Uterus (tissue), 4 donors: ENCODE measurements at places on chromosomes 11 and 22. TPM values are rescaled to one million over a fixed set of nuclear protein-coding genes. Genes with fewer than 3 reads are reported as not detected.

GRCh38 chr11:79422866-79423265, 18.0 kb downstream of the TENM4 start:
- no peak for DNase-seq

Gene CHCHD10
- total RNA-seq, result 21.0 TPM

- peak; percentile 11 for DNase-seq
Observed at GRCh38 chr22:38347944-38348750, 30.9 kb upstream of the CSNK1E start.

GRCh38 chr11:77726524-77726923, 88.9 kb upstream of the CLNS1A start:
- no peak for DNase-seq

- no peak for DNase-seq
Observed at GRCh38 chr22:49297871-49298721, 529.6 kb downstream of the BRD1 start.

- no peak for DNase-seq
Observed at GRCh38 chr22:21026783-21027692, 5.3 kb downstream of the SLC7A4 start.

- peak; percentile 87 for DNase-seq
Observed at GRCh38 chr11:76721755-76722677, 51.5 kb upstream of the LRRC32 start.

DNA sequence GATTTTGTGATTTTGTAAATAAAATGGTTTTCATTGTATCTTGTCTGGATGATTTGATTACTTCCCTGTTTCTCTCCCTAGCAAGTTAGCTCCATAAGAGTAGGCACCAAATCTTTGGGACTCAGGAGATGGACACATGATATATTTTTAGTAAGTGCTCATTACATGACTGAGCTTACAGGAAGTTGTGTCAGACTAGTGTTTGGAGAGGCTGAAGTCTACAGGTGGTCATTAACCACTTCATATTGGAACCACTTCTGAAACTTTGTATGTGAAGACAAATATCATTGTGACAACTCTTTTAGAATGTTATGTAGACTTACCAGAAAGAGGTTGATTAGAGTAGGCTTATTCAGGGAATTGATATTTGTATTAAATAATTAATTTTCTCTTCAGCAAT, 19.1 kb downstream of the ARHGAP42 start:
- DNase-seq, result no peak

GRCh38 chr11:127445476-127445875, 444.9 kb upstream of the KIRREL3 start:
- no peak for DNase-seq

Gene DDTL
- 0.26 TPM for total RNA-seq

Gene CDKN1C
- 62.6 TPM for total RNA-seq

Gene CASP5
- total RNA-seq, result not detected

Gene DAGLA
- total RNA-seq, result 3.4 TPM

- DNase-seq, result no peak
Observed at GRCh38 chr11:59706518-59707285, 6.9 kb downstream of the OR10V1 start.

DNA sequence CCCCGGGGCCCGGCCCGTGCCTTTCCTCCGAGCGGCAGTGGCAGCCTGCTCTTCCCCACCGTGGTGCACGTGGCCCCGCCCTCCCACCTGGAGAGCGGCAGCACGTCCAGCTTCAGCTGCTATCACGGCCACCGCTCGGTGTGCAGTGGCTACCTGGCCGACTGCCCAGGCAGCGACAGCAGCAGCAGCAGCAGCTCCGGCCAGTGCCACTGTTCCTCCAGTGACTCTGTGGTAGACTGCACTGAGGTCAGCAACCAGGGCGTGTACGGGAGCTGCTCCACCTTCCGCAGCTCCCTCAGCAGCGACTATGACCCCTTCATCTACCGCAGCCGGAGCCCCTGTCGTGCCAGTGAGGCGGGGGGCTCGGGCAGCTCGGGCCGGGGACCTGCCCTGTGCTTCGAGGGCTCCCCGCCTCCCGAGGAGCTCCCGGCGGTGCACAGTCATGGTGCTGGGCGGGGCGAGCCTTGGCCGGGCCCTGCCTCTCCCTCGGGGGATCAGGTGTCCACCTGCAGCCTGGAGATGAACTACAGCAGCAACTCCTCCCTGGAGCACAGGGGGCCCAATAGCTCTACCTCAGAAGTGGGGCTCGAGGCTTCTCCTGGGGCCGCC, 11.9 kb downstream of the C22orf31 start:
- DNase-seq, result no peak

DNA sequence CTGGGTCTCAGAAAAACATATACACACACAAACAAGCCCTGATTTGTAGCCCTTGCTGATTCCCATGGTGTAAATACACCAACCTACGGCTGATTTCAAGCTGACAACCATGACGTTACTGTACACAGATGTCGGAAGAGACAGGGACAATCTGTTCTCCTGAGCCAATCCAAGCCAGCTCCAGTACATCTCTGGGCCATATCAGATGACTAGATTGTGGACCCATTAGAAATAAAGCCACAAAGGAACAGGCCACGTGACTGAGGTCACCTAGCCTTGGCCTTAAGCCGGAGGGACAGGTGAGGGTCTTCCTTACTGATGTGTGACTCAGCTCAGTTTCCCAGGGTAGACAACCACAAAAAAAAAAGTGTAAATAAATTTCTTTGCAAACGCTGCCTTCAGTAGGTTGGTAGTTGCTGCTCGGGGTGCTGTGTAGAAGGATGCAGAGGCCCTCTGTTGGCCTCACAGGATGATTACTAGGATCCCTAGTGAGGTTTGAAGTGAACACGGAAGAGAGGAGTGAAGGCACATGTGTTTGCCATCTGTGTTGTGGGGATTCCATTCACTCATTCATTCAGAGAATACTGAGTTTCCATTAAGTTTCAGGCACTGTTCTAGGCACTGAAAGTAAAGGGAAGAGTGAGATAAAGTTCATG, 99.0 kb upstream of the LARGE1 start:
- DNase-seq, result no peak

Gene PANX1
- 4.1 TPM for total RNA-seq

GRCh38 chr11:108985945-108986279, 321.0 kb downstream of the DDX10 start:
- DNase-seq, result no peak

- no peak for DNase-seq
Observed at GRCh38 chr11:100624346-100624745, 62.7 kb upstream of the ARHGAP42 start.

Gene OTUB1
- total RNA-seq, result 49.4 TPM

- DNase-seq, result no peak
Observed at GRCh38 chr11:96331699-96332116, 11.3 kb downstream of the MAML2 start.

GRCh38 chr11:98965358-98965757, 55.4 kb upstream of the CNTN5 start:
- DNase-seq, result no peak

- DNase-seq, result no peak
Observed at GRCh38 chr11:128039140-128040021, 548.0 kb downstream of the ETS1 start.

GRCh38 chr11:134155946-134156865, 67.6 kb downstream of the NCAPD3 start:
- no peak for DNase-seq

- no peak for DNase-seq
Observed at GRCh38 chr11:21603886-21604285, 589.0 kb upstream of the ANO5 start.

Gene E2F8
- total RNA-seq, result 2.4 TPM

Gene DSCAML1
- total RNA-seq, result 4.1 TPM

DNA sequence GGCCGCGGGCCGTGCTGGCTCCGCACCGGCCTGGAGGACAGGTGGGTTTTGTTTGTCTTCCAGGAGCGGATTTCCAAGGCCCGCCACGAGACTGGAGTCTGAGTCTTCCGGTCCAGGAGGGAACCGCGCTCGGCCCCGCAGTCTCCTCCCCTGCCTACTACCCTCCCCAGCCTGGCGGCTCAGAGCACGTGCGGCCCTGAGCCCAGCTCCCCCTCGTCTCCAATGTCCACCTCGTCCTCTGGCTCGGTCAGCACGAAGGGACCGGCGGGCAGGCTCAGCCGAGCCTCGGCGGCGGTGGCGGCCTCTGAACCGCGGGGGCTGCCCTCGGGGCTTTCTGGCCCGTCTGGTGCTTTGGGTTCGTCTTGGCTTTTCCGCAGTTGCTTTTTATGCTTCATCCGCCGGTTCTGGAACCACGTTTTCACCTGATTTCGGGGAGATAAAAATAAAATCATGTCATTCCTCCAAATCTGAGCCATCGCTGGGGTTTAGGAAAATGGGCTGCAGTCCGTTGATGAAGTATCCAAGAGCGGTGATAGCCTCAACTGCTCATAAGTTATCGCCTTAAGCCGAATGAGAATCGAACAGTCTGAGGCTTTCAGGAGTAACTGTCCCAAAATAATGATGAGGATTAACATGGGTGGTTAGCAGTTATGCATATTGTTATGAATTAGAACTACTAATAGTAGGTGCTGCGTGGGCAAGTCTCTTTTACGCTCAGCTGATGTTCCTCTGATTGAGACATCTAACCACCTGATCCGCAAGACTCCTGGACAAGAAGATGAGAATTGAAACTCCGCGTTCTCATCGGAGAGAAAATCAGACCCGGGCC, 4.0 kb downstream of the BSX start:
- no peak for DNase-seq

DNA sequence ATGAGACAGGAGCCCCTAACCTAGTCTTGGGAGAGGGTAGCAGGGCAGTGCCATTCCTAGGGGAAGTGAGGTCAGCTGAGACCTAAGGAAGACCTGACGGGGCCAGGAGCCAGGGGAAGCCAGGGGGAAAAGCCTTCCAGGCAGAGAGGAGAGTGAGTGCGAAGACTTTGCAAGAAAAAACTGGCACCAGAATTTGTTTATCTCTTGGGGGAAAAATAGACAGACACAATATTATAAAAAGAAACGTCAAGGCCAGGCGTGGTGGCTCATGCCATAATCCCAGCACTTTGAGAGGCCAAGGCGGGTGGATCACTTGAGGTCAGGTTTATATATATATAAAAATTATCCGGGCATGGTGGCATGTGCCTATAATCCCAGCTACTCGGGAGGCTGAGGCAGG, 26.9 kb upstream of the TESMIN start:
- DNase-seq, result no peak

DNA sequence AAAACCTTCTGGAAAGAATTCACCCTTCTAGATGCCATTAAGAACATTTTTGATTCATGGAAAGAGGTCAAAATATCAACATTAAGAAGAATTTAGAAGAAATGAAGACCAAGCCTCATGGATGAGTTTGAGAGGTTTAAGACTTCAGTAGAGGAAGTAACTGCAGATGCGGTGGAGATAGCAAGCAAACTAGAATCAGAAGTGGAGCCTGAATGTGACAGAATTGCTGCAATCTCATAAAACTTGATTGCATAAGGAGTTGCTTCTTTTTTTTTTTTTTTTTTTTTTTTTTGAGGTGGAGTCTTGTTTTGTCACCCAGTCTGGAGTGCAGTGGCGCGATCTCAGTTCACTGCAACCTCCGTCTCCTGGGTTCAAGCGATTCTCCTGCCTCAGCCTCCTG, 51.6 kb downstream of the MS4A13 start:
- DNase-seq, result no peak

DNA sequence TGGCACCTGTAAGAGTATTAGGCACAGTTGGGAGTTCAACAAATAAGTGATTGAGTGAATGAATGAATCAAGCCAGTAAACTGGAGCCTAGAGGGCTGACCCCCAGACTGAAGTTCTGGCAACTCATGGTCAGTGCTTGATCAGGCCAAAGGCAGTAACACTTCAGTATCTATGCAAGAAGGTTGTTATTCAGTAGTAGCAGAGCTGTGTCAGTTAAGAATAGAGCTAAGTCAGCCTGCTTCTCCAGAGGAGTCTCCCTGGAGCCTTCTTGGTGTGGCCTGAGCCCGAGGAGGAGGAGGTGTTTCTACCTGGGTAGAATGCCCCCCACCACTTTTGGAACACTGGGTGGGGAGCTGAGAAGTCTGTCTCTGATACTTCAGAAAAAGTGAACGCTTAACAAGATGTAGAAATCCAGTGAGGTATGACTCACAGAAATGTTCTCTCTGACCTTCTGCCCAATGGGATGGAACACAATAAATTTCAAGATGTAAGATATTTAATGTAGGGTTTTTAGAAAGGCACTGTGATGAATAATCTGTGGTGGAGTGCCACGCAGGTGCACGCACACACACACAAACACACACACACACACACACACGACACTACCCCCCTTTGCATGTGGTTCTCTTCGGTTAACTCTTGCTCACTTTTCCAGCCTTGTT, 219.9 kb downstream of the HIPK3 start:
- DNase-seq, result no peak

DNA sequence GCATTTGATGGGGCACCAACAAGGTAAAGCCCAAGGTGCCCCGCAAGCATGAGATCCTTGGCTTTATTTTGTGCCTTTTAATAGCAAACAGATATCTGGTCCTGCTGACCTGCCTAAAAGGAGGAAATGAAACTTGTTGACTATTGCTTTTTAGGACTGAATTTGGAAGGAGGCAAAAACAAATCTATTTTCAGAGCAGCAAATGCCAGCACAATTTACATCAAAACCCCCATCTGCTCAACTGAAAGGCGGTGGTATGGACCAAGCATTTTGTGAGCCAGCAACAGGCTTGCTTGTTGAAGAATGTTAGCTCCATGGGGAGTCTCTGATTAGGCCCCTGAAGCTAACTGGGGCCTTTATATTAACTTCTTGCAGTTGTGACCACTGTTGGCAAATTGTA, 192.6 kb upstream of the E2F8 start:
- DNase-seq, result no peak

DNA sequence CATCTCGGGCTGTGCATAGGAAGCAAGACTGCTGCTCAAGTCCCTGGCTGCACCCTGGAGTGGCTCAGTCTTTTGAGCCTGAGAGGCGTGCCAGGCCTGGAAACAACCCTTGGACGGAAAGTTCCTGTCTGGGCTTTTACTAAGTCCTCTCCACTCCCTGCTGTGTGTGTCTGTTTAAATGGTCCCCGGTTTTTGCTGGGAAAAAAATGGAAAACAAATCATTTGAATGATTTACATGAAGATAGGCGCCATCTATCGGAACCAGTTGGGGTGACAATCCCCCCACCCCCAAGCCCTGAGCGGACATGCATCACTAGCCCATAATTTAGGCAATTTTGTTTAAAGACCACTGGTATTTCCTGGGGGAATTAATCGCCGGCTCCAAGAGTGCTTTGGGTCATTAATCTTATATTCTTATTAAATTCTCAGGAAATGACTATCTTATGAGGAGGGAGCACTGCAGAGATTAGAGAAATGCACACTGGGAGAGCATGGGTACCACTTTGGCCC, 2.7 kb upstream of the GAB2 start:
- DNase-seq, result peak; percentile 83

- no peak for DNase-seq
Observed at GRCh38 chr11:561148-562003, 606 bp downstream of the RASSF7 start.

Gene MAPK8IP2
- total RNA-seq, result 1.7 TPM

- peak; percentile 37 for DNase-seq
Observed at GRCh38 chr11:83241291-83241946, 44.7 kb downstream of the CCDC90B start.

GRCh38 chr11:108886660-108887009, 221.8 kb downstream of the DDX10 start:
- DNase-seq, result no peak

DNA sequence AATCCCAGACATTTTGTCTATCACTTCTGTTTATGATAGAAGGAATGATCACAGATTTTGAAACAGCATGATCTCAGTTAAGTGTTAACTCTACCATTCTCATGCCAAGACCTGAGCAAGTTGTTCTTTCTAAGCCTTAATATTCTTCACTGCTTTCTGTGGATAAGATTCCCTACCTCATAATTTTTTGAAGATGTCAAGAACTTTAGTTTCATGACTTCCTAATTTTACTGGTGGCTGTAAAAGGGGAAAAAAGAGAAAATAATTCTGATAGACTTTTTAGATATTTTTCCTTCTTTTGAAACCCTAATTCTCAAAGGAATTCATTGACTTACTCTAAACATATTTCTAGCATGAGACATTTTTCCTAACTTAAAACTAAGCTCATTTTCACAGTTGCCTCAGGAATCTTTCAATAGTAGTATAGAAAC, 520.0 kb upstream of the LUZP2 start:
- no peak for DNase-seq
